ENCODE measurements at places on chromosomes 5 and 9.

- no peak for DNase-seq
Observed at GRCh38 chr5:88658886-88659285, 224.1 kb downstream of the MEF2C start.

DNA sequence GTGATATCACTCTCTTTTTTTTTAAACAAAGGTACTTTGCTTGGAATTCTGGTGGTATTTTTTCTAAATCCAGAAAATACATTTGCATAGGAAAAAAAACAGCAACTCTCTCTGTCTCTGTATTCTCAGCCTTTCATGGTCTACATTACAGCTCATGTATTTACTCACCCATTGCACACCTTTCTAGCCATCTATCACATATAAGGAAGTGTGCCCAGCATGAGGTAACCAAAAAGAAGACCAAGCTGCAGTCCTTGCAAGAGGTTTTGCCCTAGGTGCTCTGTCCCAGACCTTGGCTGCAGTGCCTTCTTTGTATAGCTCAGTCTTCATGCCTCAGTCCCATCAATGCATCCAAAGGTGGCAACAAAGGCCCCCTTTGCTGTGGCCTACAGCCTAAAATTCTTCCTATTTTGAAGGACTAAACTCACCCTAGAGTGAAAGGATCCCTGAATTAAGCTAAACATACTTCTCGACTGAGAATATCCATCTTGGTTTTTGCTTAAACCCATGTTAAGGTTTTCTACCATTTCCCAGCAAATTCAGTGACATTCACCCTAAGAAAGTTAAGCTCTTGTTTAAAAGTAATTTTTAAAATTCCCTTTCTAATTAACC is 446.4 kb downstream of the KIF4B start:
- no peak for DNase-seq

DNA sequence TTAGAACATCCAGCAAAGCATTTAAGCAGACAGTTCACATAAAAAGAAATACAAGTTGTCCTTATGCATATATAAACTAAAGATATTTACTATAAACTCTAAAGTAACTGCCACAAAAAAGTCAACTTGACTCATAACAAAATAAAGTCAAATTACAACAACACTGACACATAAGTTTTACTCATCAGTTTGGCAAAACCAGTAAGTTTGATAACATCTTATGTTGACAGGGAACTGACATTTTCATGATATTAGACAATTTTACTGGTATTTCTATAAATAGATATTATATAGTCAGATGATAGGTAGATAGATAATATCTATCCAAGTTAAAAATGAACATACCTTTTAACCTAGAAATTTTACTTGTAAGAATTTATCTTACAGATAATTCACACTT is 9.9 kb upstream of the TSLP start:
- no peak for DNase-seq

- peak; percentile 44 for DNase-seq
Observed at GRCh38 chr5:170183816-170184687, 48.7 kb upstream of the C5orf58 start.

DNA sequence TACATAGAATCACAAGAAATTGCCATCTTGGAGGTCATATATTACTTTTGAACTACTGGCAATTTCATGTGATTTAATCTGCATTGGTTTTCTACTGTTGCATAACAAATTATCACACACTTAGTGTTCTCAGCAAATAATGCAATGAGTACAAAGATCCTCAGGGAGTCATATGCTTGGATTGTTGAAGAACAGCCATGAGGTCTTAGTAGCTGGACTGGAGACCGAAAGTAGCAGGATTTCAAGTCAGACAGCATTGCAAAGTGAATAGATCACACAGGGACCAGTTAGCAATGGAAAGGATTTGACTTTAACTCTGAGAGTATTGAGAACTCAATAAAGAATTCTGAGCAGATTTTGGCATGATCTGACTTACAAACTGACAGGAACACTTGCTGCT is 32.2 kb upstream of the FRMD3 start:
- no peak for DNase-seq

DNA sequence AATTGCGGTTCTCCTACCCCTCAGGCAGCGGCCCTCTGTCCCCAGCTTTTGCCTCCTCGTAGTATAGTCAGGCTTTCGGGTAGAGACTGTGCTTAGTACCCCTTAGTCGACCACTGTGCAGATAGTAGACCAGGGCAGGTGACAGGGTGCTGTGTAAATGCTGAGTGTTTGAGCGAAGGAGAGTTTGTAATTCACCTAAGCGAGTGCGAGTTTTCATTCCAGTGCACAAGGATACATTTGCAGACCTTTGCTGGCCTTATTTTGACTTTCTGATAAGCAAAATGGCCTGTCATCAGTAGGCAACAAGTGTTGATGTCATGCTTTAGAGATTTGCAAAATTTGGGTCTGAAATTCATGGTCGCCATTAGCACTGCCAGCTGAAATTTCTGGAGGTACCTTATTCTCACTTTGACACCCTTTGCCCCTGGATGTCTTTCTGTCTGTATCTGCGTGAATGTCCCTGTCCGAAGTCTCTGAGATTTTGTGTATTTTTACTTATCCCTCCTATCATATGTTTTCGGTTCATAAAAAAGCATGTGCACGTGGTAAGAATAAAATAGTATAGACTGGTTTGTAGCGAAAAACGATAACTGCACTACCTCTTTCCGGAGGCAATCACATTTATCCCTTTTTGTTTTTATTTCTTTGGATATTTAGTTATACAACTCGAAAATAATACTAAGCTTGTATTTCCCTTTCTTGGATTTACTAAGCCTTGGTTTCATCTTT is 1.9 kb downstream of the LMNB1 start:
- DNase-seq = no peak

- no peak for DNase-seq
Observed at GRCh38 chr5:39219437-39219836, at the start of gene FYB1. FYB1 (minus strand) TSS chr5:39219563; CDS start chr5:39202960, 16,603 bp downstream.

DNA sequence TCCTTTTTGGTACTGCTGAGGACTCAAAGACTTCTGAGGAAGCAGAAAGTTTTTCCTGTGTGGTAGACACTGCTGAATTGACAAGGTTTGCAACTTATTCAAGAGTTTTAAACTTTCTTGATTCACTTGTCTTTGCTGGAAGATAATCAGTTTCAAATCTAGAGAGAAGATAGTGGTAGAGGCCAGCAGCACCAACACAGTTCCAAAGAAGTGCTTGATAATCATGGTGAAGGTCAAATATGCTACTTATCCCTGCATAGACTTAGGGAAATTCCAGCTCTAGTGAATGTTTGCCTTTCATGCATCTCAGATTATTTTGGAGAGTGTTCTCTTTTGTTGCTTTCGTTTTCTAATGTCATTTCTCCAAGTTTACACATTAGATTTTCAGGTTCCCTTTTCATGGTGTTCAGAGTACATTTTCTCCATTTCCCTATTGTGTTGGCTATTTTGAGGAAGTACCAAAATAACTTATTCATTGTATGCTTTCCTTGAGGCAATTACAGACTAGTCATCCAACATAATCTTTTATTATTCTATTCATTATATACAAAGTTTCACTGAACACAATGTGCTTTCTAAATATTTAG is 550 bp downstream of the IFNE start:
- DNase-seq = no peak

DNA sequence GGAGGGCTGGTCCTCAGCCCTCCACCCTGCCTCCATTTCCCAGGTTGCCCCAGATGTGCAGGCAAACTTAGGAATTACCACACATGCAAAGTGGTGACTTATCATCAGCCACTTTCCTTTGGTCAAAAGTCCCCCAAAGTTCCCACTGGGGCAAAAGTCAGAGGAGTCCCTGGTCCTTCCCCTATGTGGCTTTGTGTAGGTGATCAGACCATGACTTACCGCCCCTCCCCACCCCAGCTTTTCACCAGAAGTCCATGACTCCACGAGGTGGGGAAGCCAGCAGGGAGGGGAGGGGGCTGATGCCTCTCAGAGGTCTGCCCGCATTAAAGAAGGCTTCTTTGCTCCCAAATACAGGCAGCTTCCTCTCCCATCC is 5.8 kb downstream of the TRAF1 start:
- DNase-seq = no peak

DNA sequence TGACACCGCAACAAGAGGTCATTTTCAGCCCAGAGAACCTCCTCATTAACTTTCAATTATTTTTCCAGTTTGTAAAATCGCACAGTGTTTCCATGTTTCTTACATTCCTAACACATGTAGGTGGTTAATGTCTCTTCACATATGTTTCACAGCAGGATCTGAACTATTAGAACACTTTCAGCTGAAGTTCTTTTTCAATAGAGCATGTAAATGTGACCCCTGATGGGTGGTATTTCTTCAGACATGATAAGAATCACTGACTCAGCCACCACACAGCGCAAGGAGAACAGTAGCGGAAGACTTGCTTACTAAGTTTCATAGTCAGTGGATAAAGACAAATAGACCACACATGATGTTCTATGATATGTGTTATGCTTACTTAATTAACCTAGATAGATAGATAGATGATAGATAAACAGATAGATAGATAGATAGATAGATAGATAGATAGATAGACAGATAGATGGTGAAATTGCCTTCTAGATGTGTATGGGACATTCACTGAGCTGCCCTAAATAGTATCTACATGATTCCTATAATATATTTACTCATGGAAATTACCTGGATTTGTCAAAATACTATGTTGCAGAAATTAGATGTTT is 1992.1 kb upstream of the NUDT12 start:
- no peak for DNase-seq

DNA sequence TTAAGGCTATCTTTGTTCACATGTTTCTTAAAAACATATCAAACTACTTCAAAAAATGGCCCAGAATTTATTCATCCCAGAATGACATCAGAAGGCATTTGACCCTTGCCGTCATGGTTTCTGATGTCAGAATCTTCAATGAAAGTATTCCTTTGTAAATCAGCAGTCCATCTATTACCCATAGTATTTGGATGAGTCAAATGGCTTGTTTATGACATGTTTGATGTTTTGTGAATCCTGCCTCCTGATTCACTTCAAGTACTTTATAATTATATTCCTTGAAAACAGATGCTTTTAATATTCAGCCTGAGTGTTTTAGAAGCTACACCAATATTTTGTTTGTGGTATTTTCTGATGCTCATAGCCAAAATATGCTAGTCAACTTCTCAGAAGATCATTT is 200.8 kb upstream of the MEF2C start:
- no peak for DNase-seq

GRCh38 chr5:14455814-14456321 is 125.7 kb upstream of the OTULINL start:
- DNase-seq = no peak
